Smooth muscle cell of the umbilical artery (primary cell): ENCODE measurements at places on chromosomes 16 and 17. TPM values are rescaled to one million over a fixed set of nuclear protein-coding genes. Genes with fewer than 3 reads are reported as not detected.

The MRM1 gene
- 7.2 and 7.4 TPM in 2 replicates for total RNA-seq

The HID1 gene
- 0.18 and 0.30 TPM in 2 replicates for total RNA-seq

The C1QTNF8 gene
- total RNA-seq = not detected in 2 replicates

The C16orf46 gene
- total RNA-seq = 0.30 and 0.42 TPM in 2 replicates

The DDX5 gene
- 382 and 470 TPM in 2 replicates for total RNA-seq

The CLEC3A gene
- 0.05 TPM in 1 of 2 replicates, not detected in the other for total RNA-seq

The SPNS3 gene
- total RNA-seq = not detected in 2 replicates
